ENCODE measurements at places on chromosomes 13 and 19. TPM values are rescaled to one million over a fixed set of nuclear protein-coding genes. Genes with fewer than 3 reads are reported as not detected.

Gene ZIC5
- total RNA-seq = not detected

Gene DMKN
- 10.6 TPM for total RNA-seq

Gene FCER2
- total RNA-seq = not detected

Gene CACNA1A
- total RNA-seq = 0.93 TPM

Gene ZNF90
- 0.15 TPM for total RNA-seq

Gene DUXA
- not detected for total RNA-seq

Gene KASH5
- total RNA-seq = not detected

Gene FCAR
- not detected for total RNA-seq

Gene TNFRSF19
- total RNA-seq = 18.2 TPM

Gene FGF22
- not detected for total RNA-seq

Gene PRR22
- 0.37 TPM for total RNA-seq

Gene C19orf85
- total RNA-seq = not detected

Gene ZNF554
- 2.6 TPM for total RNA-seq

Gene NCAN
- not detected for total RNA-seq

Gene CACNG7
- 9.0 TPM for total RNA-seq

Gene MAST3
- 3.9 TPM for total RNA-seq

Gene PSG4
- 0.20 TPM for total RNA-seq

Gene LONP1
- 78.2 TPM for total RNA-seq

Gene NOTCH3
- 66.9 TPM for total RNA-seq

Gene COPE
- total RNA-seq = 184 TPM

Gene EPSTI1
- 12.6 TPM for total RNA-seq

Gene RFPL4AL1
- total RNA-seq = not detected

Gene POSTN
- total RNA-seq = 186 TPM

Gene RAB4B
- 15.2 TPM for total RNA-seq

Gene SHISA7
- total RNA-seq = not detected

Gene KCNJ14
- 1.3 TPM for total RNA-seq

Gene SBK3
- not detected for total RNA-seq

Gene COL5A3
- total RNA-seq = 52.1 TPM

Gene SIGLEC9
- not detected for total RNA-seq

Gene SPRED3
- 2.1 TPM for total RNA-seq

Gene FDX2
- 19.4 TPM for total RNA-seq

Gene CRX
- total RNA-seq = not detected

Gene ATP1A3
- total RNA-seq = 0.05 TPM

Gene BRCA2
- total RNA-seq = 1.8 TPM

Gene ICAM5
- 0.56 TPM for total RNA-seq

Gene ZNF701
- total RNA-seq = 6.5 TPM

Gene SMIM17
- 0.15 TPM for total RNA-seq

Gene CCNE1
- 1.8 TPM for total RNA-seq

Gene EMC10
- total RNA-seq = 77.7 TPM

Gene NFILZ
- total RNA-seq = not detected

Gene HSPB6
- 169 TPM for total RNA-seq

Gene ERICH4
- total RNA-seq = not detected

Gene GNG7
- total RNA-seq = 0.69 TPM

Gene HIF3A
- 32.0 TPM for total RNA-seq

Gene MAP4K1
- total RNA-seq = not detected

Gene CALR3
- total RNA-seq = not detected

Gene IFNL1
- not detected for total RNA-seq

Gene GRK1
- not detected for total RNA-seq

Gene TLE2
- total RNA-seq = 61.2 TPM

Gene ZNF177
- 1.9 TPM for total RNA-seq

Gene SYCN
- not detected for total RNA-seq

Gene CYP4F11
- total RNA-seq = not detected

Gene LGALS14
- total RNA-seq = not detected

Gene GYS1
- 67.8 TPM for total RNA-seq

Gene IQCN
- 0.25 TPM for total RNA-seq

Measured in cardiac ventricle fibroblast (primary cell).